ENCODE measurements at places on chromosomes 2 and 18.

GRCh38 chr2:73059106-73059505 lies 12.4 kb downstream of the SFXN5 start:
- no peak for DNase-seq

GRCh38 chr18:43720041-43720440 lies 442.8 kb upstream of the SYT4 start:
- no peak for DNase-seq

- DNase-seq = no peak
These were observed 59.7 kb downstream of the EPC2 start for GRCh38 chr2:148704247-148704646.

GRCh38 chr18:1062588-1062987 lies 157.9 kb downstream of the ADCYAP1 start:
- DNase-seq = no peak

DNA sequence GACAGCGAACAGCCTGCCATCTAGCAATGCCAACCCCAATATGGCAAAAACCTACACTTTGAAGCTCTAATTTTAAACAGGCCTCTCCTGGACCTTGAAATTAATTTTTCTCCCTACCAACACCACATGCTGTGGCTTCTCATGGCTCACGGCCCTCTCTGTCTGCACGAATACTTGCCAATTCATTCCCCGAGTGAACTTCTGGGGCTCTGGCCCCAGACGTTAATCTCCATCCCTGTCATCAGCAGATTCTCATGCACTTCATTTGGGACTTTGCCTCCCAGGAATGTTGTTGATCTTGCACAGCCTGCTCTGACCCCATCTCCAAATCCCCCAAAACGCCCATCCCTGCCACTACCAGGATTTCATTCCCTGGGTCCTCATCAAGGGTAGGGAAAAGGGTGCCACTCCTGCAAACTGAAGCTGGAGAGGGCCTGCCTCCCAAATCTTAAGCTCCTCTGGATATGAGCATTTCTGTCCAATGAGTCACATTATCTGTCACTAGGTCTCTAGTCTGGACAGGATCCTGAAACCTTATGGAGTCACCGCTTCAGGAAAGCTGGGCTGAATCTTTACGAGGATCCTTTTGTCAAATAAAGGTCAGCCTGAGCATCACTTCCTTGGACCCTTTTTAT lies 10.4 kb downstream of the FIGLA start:
- no peak for DNase-seq

- no peak for DNase-seq
These were observed 5.0 kb upstream of the MGAT5 start for GRCh38 chr2:134248913-134249312.

GRCh38 chr2:239189711-239190131 lies 211.1 kb downstream of the HDAC4 start:
- DNase-seq = no peak

DNA sequence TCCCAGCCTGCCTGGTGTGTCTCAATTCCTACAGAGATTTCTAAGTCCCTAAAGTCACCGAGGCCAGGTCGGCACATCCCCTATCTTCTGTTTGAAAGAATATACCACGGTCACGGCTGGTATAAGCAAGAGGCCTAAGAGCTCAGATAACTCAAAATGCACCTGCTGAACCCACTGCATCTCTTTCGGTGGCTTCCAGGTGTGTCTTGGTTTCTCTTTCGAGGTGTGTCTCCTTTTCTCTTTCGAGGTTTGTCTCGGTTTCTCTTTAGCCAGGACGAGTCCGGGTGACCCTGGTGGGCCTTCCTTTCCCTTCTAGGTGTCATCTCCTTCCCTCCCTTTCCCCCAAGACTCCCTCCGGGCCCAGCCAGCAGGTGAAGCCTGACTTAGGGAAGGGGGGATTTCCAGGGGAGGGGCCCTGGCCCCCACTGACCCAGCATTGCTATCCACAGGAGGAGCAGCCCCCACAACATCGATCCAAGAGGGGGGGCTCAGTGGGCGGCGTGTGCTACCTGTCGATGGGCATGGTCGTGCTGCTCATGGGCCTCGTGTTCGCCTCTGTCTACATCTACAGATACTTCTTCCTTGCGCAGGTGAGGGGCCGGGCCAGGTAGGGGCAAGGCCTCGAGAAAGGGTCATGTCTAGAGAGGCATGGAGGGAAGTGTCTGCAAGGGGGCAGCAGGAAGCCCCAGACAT lies 8.4 kb downstream of the ITM2C start:
- no peak for DNase-seq

GRCh38 chr18:67577386-67577785 lies 60.9 kb upstream of the DSEL start:
- no peak for DNase-seq

DNA sequence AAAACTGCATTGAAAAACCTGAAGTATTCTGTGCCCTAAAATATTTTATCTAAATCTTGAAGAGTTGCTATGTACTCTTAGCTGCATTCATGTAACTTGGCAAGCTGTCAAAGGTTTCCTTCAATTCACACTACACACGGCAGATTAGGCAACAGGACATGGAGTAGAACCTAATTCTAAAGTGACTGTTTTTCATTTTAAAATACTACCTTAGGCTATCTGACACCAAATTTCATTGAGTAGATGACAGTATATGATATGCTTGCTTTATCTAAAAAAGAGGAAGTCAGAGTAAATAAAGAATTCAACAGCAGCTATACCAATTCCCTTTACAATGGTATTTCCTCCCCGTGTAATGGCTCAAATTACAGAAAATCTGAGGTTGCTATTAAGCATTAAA lies 45.4 kb downstream of the EXOC6B start:
- DNase-seq = no peak

GRCh38 chr2:231685349-231686191 lies 22.8 kb upstream of the PTMA start:
- DNase-seq = no peak

GRCh38 chr18:20971886-20972267 lies 139.7 kb downstream of the ROCK1 start:
- no peak for DNase-seq

DNA sequence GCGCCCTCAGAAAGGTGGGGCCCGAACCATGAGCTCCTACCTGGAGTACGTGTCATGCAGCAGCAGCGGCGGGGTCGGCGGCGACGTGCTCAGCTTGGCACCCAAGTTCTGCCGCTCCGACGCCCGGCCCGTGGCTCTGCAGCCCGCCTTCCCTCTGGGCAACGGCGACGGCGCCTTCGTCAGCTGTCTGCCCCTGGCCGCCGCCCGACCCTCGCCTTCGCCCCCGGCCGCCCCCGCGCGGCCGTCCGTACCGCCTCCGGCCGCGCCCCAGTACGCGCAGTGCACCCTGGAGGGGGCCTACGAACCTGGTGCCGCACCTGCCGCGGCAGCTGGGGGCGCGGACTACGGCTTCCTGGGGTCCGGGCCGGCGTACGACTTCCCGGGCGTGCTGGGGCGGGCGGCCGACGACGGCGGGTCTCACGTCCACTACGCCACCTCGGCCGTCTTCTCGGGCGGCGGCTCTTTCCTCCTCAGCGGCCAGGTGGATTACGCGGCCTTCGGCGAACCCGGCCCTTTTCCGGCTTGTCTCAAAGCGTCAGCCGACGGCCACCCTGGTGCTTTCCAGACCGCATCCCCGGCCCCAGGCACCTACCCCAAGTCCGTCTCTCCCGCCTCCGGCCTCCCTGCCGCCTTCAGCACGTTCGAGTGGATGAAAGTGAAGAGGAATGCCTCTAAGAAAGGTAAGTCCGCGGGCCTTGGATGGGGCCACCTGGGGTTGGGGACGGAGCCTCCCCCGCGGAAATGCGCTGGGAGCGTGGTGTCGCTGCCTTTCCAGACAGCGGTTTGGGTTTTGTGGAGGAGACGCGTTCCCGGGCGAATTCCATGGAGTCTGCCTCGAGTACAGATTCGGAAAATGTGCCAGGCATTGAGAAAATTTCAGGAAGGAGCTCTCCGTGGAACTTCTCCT lies 559 bp downstream of the HOXD1 start:
- DNase-seq = no peak

DNA sequence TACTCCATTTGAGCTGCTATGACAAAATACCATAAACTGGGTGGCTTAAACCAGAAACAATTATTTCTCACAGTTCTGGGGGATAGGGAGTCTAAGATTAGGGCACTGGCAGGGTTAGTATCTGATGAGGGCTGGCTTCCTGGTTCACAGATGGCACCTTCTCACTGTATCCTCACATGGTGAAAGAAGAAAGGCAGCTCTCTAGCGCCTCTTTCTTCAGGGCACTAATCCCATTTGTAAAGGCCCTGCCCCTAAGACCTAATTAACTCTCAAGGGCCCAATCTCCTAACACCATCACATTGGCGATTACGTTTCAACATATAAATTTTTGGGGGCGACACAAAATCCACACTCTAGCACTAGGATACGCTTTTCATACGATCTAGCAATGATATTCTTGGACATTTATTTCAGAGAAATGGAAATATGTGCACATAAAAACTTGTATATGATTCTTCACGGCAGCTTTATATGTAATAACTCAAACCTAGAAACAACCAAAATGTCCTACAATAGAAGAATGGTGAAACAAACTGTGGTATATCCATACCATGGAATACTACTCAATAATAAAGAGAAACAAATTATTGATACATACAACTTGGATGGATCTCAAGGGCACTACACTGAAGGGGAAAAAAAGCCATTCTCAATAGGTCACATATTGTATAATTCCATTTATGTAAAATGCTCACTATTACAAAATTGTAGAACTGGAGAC lies 111.0 kb downstream of the BCL2L11 start:
- no peak for DNase-seq

- no peak for DNase-seq
These were observed 64.6 kb upstream of the CNGA3 start for GRCh38 chr2:98281607-98282006.

DNA sequence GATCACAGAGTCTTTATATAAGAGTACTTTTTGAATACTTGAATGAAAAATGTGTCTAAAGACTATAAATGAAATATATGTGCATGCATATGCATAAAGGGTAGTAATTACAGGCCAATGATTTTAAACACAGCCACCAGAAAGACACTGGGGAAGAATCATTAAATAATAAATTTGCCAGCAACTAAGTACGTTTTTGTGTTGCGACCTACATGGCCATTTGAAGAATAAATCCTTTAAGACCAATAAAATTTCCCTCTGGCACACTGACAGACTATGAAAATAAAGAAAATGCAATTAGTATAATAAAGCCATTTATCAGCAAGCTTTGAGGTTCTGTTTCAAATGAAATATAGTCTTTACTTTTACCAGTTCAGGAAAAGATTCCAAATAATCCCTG lies 1413.3 kb downstream of the LRP1B start:
- DNase-seq = no peak

GRCh38 chr2:126799301-126799700 lies 99.4 kb upstream of the TEX51 start:
- no peak for DNase-seq

- DNase-seq = no peak
These were observed 46.2 kb downstream of the ARMC9 start for GRCh38 chr2:231244382-231245248.

- no peak for DNase-seq
These were observed 100.0 kb upstream of the PID1 start for GRCh38 chr2:229371086-229371485.

GRCh38 chr18:34543356-34543755 lies 166.7 kb upstream of the DTNA start:
- no peak for DNase-seq

GRCh38 chr2:16034151-16034974 lies 94.0 kb downstream of the MYCN start:
- no peak for DNase-seq

DNA sequence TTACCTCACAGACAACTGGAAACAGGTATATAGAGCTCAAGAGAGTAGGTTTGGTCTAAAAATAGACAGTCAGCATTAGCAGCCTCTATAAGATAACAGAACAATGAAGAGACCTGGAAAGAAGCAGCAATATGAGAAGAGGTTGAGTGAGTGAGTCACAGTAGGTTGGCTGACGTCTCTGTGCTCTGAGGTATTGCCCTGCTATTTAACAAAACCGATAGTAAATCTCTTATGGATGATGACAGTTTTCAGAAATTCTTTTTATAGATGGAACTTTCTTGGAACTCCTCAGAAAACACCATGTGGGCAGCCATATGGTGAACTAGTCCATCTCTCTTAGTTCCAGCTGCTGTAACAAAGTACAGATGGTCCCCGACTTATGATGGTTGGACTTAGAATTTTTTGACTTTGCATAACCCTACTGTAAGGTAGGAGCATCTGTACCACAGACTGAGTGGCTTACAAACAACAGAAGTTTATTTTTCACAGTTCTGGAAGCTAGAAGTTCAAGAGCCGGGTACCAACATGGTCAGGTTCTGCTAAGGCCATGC lies 123.5 kb downstream of the MBD2 start:
- no peak for DNase-seq

DNA sequence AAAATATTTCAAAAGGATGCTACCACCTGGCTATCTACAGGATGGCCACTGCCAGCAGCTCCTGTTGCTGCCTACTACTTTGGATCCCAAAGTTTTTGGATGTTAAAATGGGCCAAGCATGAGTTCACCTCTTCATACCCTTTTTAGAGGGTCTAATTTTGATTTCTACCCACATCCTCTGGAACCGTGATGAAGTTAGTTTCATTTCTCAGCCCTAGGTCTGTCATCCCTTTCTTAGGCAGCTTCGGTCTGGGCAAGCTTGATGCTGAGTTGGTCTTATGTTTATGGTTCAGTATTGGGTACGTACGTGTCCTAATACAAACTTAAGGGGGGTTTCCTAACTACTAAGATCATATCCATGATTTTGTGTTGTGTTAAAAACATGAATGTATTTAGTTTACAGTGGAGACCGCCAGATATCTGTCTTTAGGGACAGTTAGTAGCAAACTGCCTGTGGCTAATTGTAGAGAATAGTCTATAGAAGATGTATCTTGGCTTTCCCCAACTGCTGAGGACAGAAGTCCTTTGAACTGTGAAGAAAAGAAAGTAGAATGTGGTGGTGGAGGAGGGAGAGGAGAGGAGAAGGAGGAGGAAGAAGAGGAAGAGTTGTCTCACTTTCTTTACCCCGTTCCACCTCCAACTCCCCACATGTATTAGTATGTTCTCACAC lies 184.9 kb downstream of the UBE2E3 start:
- peak; percentile 35 for DNase-seq

DNA sequence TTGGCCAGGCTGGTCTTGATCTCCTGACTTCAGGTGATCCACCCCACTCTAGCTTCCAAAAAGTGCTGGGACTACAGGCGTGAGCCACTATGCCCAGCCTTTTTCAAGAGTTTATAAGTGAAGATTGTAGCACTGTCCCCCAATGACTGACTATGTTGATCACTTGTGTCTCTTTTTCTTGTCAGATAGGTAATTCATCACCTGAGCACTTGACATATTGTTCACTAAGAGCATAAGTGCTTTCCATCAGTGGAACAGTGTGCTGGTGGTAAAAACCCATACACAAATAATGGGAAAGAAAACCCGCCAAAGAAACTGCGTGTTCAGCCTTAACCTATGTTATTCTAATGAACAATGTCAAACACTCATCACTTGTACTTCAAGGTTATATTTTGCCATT lies 414.4 kb upstream of the CDH7 start:
- no peak for DNase-seq

- DNase-seq = no peak
These were observed 166.9 kb downstream of the CDCA7 start for GRCh38 chr2:173521450-173522192.

Measured in central memory CD8-positive, alpha-beta T cell (primary cell).